ENCODE measurements at places on chromosomes 16 and 17.

- DNase-seq, result no peak
- peaks cover 31% of the 10 kb centered on the region for H3K27me3 ChIP-seq
- no peaks in the 10 kb centered on the region for H3K36me3 ChIP-seq
- H3K4me1 ChIP-seq, result peaks cover 31% of the 10 kb centered on the region
- H3K4me3 ChIP-seq, result no peak overlapping the region
- no peak overlapping the region for H3K27ac ChIP-seq
Observed at GRCh38 chr16:88793251-88793954, 8.4 kb upstream of the PIEZO1 start.

DNA sequence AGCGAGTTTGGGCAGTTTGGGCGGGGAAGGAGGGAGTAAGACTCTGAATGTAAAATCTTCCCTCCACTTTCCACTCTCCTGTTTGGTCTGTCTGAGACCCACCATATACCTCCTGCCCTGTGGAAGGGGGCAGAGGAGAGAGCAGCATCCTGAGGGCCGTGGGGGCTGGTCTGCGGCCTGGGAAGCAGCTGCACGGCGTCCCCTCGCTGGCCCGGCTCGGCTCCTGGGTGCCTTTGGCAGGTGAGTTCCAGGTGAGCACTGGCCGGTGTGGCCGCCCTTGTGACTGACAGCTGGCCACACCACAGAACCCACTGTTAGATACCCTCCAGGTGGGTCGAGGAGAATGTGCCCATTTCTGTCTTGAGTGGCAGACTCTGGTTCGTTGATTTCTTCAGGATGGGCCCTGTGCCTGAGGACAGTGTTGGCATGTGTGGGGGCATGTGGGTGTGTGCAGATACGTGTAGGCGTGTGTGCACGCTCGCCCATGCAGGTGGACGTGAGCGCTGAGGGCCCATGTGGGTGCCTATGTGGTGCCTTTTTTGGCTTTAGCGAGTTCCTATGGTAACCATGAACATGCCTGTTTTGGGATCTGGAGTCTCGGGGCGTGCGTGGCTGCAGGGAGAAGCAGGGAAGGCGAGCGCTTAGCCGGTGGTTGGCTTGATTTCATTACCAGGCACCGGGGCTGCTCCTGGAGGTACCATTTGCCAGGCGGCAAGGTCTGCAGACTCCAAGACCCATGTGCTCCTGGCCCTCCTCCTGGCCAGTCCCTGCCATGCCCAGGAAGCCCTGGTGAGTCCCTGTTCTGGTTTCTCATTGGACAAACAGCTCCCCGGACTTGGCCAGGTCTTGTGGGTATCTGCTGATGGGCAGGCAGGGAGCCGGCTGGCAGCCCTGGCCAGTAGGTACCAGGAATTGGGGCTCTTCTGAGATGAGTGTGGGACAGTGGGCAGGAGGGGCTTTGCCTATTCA, 12.4 kb downstream of the RAP1GAP2 start:
- H3K27me3 ChIP-seq, result peaks cover 37% of the 10 kb centered on the region
- H3K36me3 ChIP-seq, result no peaks in the 10 kb centered on the region
- DNase-seq, result no peak
- H3K27ac ChIP-seq, result no peak overlapping the region
- no peak overlapping the region for H3K4me3 ChIP-seq
- H3K4me1 ChIP-seq, result peaks cover 11% of the 10 kb centered on the region

DNA sequence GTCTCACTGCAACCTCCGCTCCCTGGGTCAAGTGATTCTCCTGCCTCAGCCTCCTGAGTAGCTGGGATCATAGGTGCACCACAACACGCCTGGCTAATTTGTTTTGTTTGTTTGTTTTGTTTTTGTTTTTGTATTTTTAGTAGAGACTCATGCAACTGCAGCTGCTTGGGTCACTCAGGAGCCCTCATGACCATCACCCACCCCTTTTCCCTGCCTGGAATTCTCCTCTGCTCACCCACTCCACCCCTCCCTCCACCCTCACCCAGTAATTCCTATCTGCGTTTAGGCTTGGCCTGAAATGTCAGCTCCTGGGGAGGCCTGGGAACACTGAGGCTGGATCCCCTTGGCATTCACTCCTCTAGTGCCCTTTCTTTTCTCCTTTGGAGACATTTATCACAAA, 25.5 kb downstream of the TMEM92 start:
- H3K36me3 ChIP-seq, result no peaks in the 10 kb centered on the region
- no peak overlapping the region for H3K27ac ChIP-seq
- DNase-seq, result no peak
- H3K27me3 ChIP-seq, result no peaks in the 10 kb centered on the region
- H3K4me1 ChIP-seq, result peaks cover 3% of the 10 kb centered on the region
- no peak overlapping the region for H3K4me3 ChIP-seq

DNA sequence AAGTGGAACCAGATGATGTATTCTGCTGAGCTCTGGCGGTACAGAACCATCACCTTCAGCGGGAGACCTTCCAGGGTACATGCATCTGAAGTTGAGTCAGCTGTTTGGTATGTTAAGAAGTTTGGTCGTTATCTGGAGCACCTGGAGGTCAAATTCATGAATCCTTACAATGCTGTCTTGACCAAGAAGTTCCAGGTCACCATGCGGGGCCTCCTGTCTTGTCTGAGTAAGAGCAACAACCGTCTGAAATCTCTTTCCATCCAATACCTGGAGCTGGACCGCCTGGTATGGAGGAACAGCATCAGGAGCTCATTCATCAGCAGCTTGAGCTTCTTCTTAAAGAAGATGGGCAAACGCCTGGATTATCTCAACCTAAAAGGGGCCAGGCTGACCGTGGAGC, 4.0 kb downstream of the FBXO39 start:
- H3K27ac ChIP-seq, result no peak overlapping the region
- no peak for DNase-seq
- H3K27me3 ChIP-seq, result peaks cover 36% of the 10 kb centered on the region
- H3K4me3 ChIP-seq, result no peak overlapping the region
- no peaks in the 10 kb centered on the region for H3K36me3 ChIP-seq
- no peaks in the 10 kb centered on the region for H3K4me1 ChIP-seq

GRCh38 chr16:22428654-22429053, 54.2 kb upstream of the CDR2 start:
- no peak overlapping the region for H3K4me3 ChIP-seq
- no peaks in the 10 kb centered on the region for H3K27me3 ChIP-seq
- DNase-seq, result no peak
- no peak overlapping the region for H3K27ac ChIP-seq
- H3K36me3 ChIP-seq, result peaks cover 47% of the 10 kb centered on the region

- H3K4me3 ChIP-seq, result no peak overlapping the region
- no peaks in the 10 kb centered on the region for H3K36me3 ChIP-seq
- H3K4me1 ChIP-seq, result peaks cover 1% of the 10 kb centered on the region
- no peaks in the 10 kb centered on the region for H3K27me3 ChIP-seq
- no peak for DNase-seq
Observed at GRCh38 chr17:74085434-74085833, 118.0 kb upstream of the RPL38 start.

- DNase-seq, result peak; percentile 6
- no peaks in the 10 kb centered on the region for H3K4me1 ChIP-seq
- H3K4me3 ChIP-seq, result no peak within 1 kb of the TSS
- H3K27me3 ChIP-seq, result no peaks in the 10 kb centered on the region
Observed at GRCh38 chr17:69141431-69142174, at the start of gene ABCA6. Gene ABCA6, minus strand, starts transcription at chr17:69141895. Its CDS starts 1,192 bp downstream, at chr17:69140703.

DNA sequence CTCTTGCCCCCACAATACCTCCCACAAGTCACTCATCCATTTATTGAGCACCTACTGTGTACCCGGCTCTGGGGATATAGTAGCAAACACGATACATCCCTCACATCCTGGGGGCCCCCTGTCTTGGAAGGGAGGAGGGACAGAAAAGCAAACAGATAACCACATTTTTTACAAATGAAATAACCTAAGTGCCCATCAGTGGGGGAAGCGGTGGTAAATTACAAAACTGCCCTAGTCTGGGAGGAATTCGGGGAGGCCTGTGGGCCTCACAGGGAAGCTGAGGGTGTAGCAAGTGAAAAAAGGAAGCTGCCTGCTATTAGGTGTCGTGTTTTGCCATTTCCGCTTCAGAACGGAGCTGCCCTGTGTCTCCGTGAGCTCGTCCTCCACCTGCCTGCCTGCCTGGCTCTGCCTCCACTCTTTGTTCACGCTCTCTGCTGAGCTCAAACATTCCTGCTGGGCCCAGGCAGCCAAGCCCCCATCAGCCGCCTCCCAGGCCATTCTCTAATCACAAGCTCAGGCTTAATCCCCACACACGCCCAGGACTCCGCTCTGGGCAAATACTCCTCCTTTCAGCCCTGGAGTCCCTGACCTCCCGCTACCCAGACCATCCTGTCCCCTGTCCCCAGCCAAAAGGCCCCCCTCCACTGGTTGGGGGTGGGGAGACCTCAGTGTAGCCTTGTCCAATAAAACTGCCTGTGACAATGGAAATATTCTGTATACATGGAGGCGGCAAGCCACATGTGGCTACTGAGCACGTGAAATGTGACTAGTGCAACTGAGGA, 10.2 kb upstream of the SEC14L5 start:
- DNase-seq, result no peak
- H3K36me3 ChIP-seq, result no peaks in the 10 kb centered on the region
- H3K4me1 ChIP-seq, result peaks cover 38% of the 10 kb centered on the region
- H3K4me3 ChIP-seq, result no peak overlapping the region
- H3K27me3 ChIP-seq, result no peaks in the 10 kb centered on the region

DNA sequence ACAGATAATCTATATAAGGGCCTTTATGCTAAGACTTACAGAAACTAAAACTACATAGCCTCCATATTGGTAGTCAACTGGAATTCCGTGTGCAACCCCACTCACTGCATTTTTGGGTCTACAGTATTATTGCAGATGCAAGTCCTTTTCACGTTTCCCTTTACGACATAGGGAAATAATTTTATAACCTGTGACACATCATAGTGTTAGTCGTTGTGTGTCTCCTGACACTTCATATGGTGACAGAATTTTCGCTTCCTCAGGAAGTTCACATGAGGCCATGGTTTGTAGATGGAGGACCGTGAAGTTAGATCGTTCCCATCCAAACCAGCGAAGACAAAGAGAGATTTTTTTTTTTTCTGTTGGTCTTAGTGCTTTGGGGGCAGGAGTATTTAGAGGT, 15.7 kb upstream of the MRC2 start:
- no peak overlapping the region for H3K4me3 ChIP-seq
- no peak overlapping the region for H3K27ac ChIP-seq
- no peak for DNase-seq
- H3K27me3 ChIP-seq, result no peaks in the 10 kb centered on the region

DNA sequence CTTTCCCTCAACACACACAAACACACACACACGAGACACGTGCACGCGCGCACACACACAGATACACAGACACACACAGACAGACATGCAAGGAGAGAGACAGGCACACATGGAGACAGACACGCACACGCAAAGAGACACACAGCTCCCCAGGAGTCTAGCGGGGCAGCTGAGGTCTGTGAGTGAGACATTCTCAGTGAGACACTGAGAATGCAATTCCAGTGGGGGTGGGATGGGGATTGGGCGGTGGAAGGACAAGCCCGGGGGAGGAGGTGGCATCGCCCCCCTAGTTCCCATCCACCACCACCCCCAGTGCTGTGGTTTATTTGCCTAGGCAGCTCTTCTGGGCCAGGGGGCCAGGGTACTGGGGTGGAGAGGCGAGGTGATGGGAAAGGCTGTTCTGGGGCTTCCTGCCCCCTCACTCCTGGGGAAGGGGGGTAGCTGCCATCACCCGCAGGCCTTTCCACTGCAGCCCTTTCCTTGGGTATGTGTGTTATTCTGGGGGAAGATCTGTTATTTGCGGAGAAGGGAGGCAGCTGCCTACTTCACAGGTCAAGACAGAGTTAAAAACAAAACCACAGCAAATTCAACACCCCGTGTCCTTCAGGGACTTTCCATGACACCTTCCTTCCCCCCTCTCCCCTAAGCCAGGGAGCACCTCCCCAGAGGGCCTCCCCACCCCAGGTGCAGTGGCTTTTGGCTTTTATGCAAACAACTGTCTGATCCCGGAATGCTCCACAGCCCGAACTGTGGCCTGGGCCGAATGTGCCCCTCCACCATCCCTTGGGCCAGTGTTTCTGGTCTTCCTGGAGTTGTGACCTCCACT, 18.0 kb downstream of the GRB7 start:
- H3K4me3 ChIP-seq, result no peak overlapping the region
- H3K36me3 ChIP-seq, result no peaks in the 10 kb centered on the region
- H3K4me1 ChIP-seq, result peaks cover 34% of the 10 kb centered on the region
- H3K27me3 ChIP-seq, result peaks cover 5% of the 10 kb centered on the region
- DNase-seq, result peak; percentile 36

DNA sequence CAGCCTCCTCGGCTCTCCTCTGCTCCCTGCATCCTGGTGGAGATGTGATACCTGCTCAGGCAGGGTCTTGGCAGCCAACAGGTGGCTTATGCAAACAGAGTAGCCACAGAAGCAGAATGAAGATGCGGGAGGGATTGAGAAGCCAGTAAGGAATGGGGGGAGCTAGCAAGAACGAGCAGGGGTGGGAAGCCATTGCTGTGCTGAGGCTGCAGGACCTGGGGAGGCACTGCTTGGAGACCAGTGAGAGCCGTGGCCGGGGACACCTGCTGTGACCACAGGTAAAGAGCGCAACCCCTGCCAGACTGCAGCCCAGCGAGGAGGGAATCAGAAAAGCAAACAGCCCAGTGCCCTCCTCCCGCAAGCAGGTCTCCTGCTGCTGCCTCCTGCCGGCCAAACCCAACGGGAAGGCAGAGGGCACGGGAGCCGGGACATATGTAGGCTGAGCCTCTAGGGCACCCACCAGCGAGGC, 14.7 kb downstream of the AIPL1 start:
- no peak overlapping the region for H3K4me3 ChIP-seq
- no peaks in the 10 kb centered on the region for H3K4me1 ChIP-seq
- H3K27me3 ChIP-seq, result peaks cover 39% of the 10 kb centered on the region

GRCh38 chr17:64212122-64212521, 50.9 kb downstream of the TEX2 start:
- peaks cover 3% of the 10 kb centered on the region for H3K36me3 ChIP-seq
- peak overlapping the region; percentile 35 for H3K27ac ChIP-seq
- H3K4me3 ChIP-seq, result no peak overlapping the region
- no peaks in the 10 kb centered on the region for H3K27me3 ChIP-seq
- peaks cover 25% of the 10 kb centered on the region for H3K4me1 ChIP-seq
- peak; percentile 89 for DNase-seq

GRCh38 chr16:17002565-17002964, 468.2 kb downstream of the XYLT1 start:
- H3K4me1 ChIP-seq, result no peaks in the 10 kb centered on the region
- H3K27me3 ChIP-seq, result no peaks in the 10 kb centered on the region
- no peak for DNase-seq

GRCh38 chr16:86104537-86105048, 205.6 kb downstream of the IRF8 start:
- H3K27ac ChIP-seq, result no peak overlapping the region
- DNase-seq, result no peak
- no peak overlapping the region for H3K4me3 ChIP-seq
- H3K36me3 ChIP-seq, result no peaks in the 10 kb centered on the region
- H3K4me1 ChIP-seq, result no peaks in the 10 kb centered on the region
- no peaks in the 10 kb centered on the region for H3K27me3 ChIP-seq

Measured in mesenchymal stem cell (in vitro differentiated cells and primary cell).